ENCODE measurements at places on chromosomes 7 and 10. TPM values are rescaled to one million over a fixed set of nuclear protein-coding genes. Genes with fewer than 3 reads are reported as not detected.

GRCh38 chr10:68492118-68492517, 20.3 kb upstream of the DNA2 start:
- DNase-seq = no peak

DNA sequence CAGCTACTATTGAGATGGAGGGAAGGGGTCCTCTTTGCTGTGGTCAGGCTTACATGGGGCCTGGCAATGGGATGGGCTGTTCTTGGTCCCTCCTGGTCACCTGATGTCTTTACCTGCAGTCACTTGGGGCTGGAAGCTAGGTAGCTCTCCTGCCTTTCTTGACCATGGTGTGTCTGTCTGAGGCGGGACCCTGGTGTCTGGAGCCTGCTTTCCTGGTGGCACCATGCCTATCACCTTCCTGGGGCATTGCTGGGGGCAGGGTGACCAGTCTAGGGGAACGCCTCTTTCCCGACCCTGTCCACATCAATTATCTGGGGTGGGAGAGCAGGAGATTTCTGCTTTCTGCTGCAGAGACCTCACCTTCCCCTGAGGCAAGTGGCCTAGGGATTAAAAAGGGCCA, 55.6 kb downstream of the ARHGAP22 start:
- no peak for DNase-seq

- no peak for DNase-seq
Observed at GRCh38 chr7:125184801-125185200, 255.2 kb upstream of the POT1 start.

Gene H2BK1
- not detected for polyA plus RNA-seq

DNA sequence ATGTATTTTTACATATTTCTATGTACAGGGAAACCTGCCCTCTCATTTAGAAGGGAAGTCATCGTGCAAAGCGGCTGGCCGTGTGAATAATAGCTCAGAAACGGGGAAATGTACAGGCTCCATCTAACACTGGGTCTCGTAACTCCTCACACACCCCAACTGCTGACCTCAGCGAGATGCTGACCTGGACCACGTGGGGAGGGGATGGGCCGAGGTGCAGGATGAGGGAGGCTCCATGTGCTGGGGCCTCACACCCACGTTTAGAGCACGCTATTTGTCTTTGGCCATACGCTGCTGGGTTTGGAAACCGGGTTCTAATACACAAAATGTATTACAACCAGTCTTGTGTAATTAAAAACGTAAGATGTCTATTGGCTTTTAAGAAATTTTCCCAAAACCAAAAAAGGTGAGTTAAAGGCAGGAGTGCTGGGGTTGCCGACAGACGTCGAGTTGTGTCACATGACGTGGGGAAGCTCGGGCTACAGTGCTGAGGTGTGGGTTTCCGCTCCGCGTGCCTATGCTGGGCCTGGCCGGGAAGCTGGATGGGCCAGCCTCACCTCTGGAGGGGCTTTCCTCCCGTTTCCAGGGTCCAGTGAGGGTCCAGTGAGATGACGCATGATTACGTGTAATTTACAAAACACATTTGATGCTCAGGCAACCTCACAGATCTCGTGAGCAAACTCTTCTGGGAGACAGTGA, 215.6 kb downstream of the DNAJB6 start:
- no peak for DNase-seq

- peak; percentile 64 for DNase-seq
Observed at GRCh38 chr10:6038071-6038631, 24.0 kb downstream of the IL2RA start.

DNA sequence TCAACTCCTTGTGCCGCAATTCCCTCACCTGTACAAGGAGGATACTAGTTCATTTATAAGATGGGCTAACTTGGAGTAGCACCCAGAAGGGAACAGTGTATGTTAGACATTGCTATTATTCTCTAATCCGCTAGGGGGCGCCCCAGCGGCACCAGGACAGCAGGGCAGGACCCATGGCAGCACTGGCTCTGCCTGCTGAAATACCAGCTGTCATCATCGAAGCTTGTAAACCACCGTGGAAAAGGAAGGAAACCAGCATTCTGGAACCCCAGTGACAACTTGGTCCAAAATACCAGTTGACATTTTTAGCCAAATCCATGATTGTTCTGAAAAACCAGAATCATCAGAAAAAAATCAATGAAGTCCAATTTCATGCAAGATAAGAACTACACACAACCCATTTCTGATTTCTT, 134.4 kb downstream of the ITGA8 start:
- no peak for DNase-seq

- DNase-seq = no peak
Observed at GRCh38 chr10:12212454-12212853, 16.5 kb downstream of the CDC123 start.

- DNase-seq = no peak
Observed at GRCh38 chr7:651032-651728, 75.3 kb upstream of the DNAAF5 start.

- DNase-seq = no peak
Observed at GRCh38 chr7:128323040-128323439, 20.7 kb downstream of the RBM28 start.

- no peak for DNase-seq
Observed at GRCh38 chr7:1698951-1699350, 28.9 kb downstream of the ELFN1 start.

DNA sequence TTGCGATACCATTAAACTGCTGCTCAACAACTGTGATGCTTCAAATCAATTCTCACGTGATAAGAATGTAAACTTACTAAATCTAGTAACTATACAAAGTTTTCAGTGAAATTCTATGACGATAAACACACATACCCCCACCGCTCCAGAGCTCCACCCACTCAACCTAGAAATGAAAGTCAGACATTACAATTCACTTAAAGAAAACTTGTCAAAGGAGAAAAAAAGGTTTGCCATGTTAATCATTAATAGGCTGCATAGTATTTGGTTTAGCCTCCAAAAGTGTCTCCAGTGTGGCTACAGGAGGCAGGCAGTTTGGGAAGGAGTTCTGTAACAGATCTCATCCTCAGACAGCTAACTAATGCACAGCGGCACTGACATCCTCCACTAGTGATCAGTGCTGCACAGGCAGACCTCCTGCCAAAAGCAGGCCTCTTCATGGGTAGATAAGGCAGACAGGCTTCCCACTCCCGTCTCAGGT, 3.1 kb downstream of the HERPUD2 start:
- peak; percentile 49 for DNase-seq

- DNase-seq = no peak
Observed at GRCh38 chr7:27423290-27423689, 180.7 kb downstream of the EVX1 start.

DNA sequence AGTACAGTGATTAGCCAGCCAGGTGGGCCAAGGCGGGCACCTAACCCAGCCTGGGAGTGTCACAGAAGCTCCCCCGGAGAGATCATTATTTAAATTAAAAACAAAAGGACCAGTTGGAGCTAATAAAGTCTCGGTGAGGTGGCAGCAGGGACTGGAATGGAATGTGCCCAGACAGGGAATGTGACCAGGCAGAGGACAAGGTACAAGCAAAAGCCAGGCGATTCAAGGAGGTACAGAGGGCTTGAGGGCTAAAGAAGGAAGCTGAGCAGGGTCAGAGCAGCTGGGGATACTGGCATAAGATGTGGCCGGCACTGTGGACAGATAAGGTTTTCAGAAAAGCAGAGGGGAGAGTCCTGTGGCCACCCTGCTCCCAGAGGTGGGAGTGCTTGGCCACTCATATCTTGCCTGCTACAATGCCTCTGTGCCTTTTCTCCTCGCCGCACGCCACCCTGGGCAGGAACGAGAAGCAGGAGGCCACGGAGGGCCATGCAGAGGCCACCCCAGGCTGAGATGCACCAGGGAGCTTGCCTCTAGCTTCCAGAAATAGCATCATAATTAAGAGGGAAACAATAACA, 13.2 kb downstream of the TMEM273 start:
- no peak for DNase-seq

- no peak for DNase-seq
Observed at GRCh38 chr10:1189166-1190051, 133.2 kb downstream of the WDR37 start.

Gene LUC7L2
- polyA plus RNA-seq = 44.4 TPM

Gene EPO
- not detected for polyA plus RNA-seq

Data from immature natural killer cell (primary cell).